Amygdala (tissue), 56 donors: ENCODE measurements at places on chromosomes 12 and 14.

- DNase-seq, result no peak
Observed at GRCh38 chr12:94185801-94186200, 37.4 kb downstream of the PLXNC1 start.

- no peak for DNase-seq
Observed at GRCh38 chr12:84551373-84551772, 361.2 kb downstream of the SLC6A15 start.

DNA sequence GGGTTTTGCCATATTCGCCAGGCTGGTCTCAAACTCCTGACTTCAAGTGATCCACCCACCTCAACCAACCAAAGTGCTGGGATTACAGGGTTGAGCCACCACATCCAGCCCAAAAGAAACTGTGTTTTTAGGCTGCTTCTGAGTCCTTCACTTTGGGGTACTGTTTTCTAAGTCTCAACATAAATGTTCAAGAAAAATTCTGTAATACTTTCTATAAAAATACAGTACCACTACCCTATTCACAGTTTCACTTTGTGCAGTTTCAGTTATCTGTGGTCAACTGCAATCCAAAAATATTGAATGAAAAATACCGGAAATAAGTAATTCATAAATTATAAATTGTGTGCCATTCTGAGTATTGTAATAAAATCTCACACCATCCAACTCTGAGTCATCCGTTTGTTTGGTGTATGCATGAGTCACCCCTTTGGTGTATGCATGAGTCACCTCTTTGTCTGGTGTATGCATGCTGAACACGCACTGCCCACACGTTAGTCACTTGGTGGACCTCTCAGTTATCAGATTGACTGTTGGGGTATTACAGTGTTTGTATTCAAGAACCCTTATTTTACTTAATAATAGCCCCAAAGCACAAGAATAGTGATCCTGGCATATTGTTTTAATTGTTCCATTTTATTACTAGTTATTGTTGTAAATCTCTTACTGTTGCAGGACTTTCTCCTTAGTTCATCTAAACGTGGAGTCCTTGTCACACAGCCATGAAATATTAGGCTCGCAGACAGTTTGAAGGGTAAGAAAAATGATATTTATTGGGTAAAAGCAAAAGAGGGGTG, 190.2 kb downstream of the FSCB start:
- DNase-seq, result no peak

- DNase-seq, result no peak
Observed at GRCh38 chr14:53840444-53840843, 116.2 kb downstream of the BMP4 start.

GRCh38 chr12:55068416-55069010, 48.7 kb downstream of the NEUROD4 start:
- peak; percentile 1 for DNase-seq

GRCh38 chr14:22099942-22100763, 426.5 kb upstream of the OR4E1 start:
- no peak for DNase-seq

DNA sequence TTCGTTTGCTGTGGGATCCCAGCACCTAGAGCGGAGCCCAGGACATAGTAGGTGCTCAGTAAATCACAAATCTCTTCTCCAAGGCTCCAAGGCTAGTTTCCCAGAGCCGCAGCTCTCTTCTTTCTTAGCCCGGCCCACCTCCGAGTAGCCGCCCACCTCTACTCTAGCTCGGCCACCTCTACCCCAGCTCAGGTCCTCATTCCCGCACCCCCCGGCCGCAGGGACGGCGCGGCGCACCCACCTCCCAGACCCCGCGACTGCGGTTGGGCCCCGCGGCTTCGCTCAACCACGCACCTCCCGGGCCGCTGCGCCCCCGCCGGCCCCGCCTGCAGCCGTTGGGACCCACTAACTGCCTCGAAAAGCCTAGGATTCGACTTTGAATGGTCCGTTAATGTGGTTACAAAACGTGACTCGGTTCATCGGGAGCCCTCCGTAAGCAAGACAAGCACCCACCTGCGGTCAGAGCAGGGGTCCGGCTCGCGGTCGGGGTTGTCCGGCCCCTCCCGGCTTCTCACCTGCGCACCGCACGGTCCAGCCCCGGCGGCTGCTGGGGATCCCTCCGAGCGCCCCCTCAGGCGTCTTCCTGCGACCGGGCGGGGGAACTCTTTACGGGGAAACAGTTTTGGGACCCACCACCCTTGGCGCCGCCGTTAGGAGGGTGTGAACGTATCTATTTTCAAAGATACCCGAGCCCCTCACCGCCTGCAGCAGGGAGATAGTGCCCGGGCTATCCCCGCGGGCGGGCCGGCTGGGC, at the start of gene SLC2A14:
Gene SLC2A14, minus strand, starts transcription at position 350 of the 754 bp plus-strand sequence. CDS start 3,035 bp downstream, outside the sequence.
- DNase-seq, result no peak

GRCh38 chr12:47752552-47752951, 6.1 kb downstream of the RAPGEF3 start:
- no peak for DNase-seq

- DNase-seq, result no peak
Observed at GRCh38 chr14:103057028-103057371, 349 bp downstream of the CDC42BPB start.

DNA sequence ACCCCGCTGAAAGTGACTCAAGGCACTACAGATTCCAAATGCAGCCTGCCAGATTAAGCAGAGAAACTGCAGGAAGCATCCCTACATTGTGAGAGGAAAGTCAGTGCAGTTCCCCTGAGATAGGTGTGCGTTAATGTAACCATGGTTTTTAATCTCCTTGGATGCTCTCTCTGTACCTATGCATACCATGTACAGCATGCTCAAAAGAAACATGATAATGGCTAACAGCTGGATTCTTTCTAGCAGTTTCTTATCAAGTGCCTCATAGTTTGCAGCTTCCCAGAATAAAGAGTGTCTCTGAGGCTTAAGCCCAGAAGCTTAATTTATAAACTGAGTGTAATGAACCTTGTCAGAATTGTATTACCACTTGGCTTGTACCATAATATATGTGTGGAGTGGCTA, 17.1 kb upstream of the MDM1 start:
- DNase-seq, result no peak

DNA sequence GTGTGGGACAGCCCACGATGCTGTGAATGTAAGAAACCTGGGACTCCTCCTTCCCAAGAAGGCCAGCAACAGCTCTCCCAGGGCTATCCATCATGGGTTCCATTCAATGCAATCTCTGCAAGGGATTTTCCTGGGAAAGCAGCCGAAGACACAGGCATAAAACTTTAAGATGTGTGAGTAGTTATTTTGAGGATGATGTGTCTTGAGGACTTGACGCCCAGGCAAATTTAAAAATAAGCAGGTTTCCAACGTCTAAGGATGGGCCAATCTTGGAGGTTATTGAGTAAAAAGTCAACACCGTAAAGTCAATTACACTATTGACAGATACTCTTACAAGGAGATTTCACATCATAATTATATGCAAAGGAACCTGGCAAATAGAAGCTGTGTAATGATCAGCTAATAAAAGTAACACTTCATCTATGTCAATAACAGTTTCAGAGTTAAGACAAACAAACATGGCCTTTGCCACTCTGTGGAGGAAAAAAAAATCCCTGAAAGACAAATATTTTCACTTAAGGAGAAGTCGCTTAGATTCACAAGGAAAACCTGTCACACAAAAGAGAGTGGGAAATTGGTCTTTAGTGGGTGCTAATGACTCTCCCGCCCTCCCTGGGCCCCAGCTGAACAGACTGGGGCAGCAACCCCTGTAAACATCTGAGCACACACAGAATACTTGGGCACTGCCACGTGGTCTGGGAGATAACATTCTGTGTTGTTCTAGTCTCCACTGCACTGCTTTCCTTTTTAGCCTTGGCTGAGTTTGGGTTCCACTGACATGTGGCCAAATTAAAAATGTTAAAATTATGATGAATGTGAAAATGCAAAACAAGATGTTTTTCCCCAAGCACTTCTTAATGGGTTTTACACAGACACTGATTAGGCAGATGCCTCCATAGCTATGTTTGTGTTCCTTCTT, 240.9 kb downstream of the FOXN3 start:
- no peak for DNase-seq

DNA sequence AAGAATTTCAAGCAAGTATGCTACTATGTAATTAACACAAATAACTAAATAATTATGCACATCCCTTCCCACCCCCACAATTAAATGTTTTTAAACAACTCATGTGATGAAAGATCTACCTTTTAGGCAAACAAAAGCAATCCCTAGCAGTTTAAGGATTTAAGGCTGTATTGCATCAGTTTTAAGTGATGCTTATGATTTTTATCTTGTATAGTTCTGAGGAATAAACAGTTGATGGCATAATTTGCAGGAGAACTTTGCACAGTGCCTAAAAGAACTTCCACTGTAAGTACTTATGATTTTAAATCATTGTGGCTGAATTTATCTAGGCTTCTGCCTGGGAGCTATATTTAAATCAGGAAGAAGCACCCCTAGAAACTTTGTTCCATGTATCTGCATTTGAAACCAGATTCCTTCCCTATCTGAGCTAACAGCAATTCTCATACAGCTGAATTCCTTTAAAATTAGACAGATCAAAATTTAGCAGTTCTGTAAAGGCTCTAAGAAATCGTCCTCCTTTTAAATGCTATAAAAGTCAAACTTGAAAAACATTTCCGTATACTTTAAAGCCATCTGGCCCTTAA, 388.6 kb downstream of the BCAT1 start:
- no peak for DNase-seq

- DNase-seq, result no peak
Observed at GRCh38 chr14:102590667-102591099, 1.8 kb upstream of the RCOR1 start.

DNA sequence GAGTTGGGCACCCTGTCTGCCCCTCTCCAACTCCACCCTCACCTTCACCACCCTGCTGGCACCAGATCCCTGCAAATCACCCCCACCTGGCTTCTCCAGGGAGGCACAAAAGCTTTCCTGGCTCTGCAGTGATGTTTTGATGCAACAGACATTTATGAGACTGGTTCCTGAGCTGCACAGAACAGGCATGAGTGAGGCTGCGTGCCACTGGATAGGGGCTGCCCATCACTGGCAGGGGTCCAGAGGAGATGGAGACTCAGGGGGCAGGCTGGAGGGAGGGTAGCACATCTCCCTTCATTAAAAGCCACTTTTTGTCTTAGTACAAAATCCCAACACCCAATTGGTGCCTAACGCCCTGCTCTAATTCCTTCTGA, 17.3 kb upstream of the ZDHHC22 start:
- DNase-seq, result no peak

GRCh38 chr12:103809154-103809553, 31.9 kb downstream of the NT5DC3 start:
- no peak for DNase-seq

- no peak for DNase-seq
Observed at GRCh38 chr12:80241576-80242273, 142.4 kb downstream of the OTOGL start.

- DNase-seq, result no peak
Observed at GRCh38 chr14:103748534-103748857, 32.9 kb downstream of the ZFYVE21 start.

DNA sequence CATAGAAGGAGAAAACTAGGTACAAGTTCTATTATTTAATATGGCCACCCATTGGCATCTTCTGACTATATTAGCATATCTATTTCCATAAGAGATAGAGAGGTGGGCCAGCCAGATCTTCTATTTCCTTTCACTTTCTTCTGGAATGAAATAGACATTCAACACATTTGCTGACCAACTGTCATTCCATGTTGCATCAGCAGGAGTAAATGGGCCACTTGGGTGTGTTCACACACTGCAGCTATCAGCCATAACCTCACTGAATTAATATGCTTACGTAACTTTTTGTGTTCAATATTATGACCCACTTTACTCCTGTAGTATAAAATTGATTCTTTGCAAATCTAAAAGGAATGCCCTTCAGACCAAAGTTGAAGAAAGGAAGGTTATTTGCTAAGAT, 106.2 kb upstream of the LGR5 start:
- DNase-seq, result no peak

GRCh38 chr12:27474344-27474743, 27.8 kb downstream of the SMCO2 start:
- DNase-seq, result no peak

DNA sequence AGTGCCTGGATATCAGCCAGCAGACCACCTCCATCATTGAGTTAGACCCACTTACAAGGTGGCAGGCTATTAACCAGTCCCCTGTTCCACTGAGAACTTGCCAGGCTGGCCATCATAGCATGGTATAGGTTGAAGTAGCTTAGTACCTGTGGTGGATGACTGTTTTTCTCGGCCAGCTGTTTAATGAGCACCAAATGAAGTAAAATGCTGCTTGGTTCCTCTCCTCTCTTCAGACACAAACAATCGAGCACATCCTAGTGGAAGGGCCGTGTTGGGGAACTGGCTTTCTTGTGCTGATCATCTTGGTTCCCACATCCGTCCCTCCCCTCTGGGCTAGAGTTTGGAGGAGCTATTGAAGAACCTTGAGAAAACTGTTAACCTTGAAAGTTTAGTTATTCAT, 486.2 kb downstream of the RAD51B start:
- no peak for DNase-seq

DNA sequence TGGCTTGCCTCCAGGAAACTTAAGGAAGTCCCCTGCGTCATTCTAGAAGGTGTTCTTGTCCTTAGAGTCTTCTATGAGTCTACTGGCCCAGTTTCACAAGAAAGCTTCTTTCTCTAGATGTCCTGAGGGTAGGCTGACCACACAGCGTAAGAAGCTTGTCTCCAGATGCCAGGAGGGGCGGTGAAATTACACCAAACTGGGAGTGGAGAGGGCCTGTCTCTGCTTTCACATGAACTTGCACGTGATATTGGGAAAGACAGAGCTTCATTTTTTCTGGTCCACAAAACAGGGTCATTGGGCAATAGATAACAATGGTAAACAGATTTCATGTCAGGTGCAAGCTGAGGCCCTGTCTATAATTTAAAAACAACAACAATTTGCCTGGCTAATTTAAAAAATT, 85.7 kb upstream of the TBX3 start:
- DNase-seq, result no peak

DNA sequence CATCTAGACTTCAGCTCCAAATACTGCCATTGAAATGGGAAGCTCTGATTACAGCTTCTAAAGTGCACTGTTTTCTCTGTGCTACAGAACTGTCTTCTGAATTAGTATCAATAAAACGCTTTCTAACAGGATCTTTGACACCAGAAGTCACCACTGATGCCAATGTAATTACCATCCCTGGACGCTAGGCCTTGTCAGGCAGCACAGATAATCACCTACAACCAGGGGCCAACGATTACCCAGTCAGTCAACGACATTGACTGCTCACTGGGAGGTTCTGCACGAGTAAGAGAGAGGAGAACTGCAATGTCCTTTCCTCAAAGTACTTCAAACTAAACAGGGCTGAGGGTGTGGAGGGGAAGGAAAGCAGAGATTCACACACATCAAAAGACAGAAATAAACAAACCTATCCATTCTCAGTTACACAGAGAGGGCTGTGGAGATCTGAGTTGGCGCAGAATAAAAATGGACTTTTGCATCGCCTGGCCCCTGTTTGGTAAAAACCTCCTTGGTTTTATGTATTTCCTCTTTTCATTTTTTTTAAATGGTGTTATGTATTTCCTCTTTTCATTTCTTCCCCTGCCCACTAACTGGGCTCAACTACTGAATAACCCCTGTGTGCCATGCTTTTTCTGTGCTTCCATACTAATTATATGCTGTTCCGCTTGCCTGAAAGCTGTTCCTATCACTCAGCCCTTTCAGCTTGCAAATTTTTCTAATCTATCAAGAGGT, 492.2 kb downstream of the APAF1 start:
- DNase-seq, result no peak
